Naive thymus-derived CD4-positive, alpha-beta T cell (primary cell): ENCODE measurements at places on chromosomes 12 and 14.

- no peak for DNase-seq
Observed at GRCh38 chr12:32120419-32120818, 13.8 kb downstream of the BICD1 start.

DNA sequence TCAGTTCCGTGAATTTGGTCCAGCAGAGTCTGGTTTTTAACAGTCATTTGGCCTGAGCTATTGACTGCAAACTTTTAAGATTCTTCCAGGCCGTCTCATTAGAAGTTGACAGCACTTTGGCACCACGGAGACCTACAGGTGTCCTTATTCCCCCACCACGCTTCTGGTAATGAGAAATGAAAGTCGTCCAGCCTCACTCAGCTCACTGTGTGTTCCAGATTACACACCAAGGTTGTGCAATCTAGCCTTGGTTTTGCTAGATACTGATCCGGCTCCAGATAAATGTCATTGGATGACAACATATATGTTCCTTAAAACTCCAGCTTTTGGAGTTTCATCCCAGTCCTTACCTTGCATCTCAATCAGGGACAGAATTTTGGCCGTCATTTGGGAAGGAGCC lies 210.4 kb downstream of the CHST11 start:
- DNase-seq = no peak

DNA sequence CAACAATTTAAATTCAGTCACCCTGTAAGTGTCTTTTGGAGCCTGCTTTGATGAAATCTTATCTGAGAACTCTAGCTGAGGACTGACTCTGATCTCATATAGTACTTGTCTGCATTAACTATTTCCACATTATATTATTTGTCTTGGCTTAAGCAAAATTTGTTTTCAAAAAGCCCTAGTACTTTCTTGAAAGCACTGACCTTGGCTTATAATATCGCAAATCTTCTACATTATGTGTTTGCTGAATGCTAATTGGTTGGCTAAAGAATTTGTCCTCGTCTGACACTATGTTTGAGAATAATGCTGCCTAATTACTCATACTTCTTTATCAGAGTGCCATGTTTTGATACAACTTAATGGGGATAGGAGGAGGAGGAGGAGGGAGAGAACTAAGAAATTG lies 46.9 kb upstream of the FLRT2 start:
- no peak for DNase-seq

DNA sequence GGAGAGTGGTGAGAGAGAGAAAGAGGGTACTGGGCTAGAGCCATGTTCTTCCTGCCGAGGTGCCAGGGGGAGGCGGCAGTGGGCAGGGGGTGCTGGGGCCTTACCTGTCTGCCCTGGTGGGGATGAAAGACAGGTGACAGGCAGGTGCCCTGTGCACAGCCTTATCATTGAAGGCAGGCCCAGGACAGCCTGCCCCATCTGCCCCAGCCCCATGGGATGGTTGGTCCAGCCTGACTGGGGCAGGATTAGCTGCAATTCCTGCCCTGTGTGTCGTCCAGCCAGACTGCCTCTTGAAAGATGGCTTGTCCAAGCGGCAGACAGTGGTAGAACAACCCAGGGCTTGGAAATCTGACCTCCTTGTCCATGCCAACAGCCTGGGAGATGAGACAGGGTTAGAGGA lies 67.2 kb downstream of the TSPAN11 start:
- no peak for DNase-seq

- no peak for DNase-seq
Observed at GRCh38 chr14:20516921-20517320, 11.6 kb downstream of the RNASE10 start.

- DNase-seq = no peak
Observed at GRCh38 chr12:109999983-110000505, 814 bp downstream of the ANKRD13A start.

GRCh38 chr14:104782086-104782807 lies 13.3 kb downstream of the AKT1 start:
- no peak for DNase-seq

DNA sequence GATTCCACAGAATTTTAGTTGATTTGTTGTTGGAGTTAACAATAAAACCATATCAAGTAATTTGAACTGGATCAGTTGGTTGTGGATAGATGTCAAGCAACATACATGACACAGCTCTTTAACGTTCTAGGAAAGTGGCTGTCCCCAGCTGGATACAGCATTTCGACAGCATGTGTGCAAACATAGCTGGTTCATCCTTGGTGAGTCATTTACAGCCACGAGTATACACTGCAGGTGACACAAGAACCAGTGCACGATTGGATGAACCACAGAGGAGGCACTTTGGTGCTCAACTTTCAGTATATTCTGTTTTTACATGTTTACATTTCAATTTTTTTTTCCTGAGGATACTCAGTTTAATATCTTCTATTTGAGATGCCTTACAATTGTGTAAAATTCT lies 242.4 kb downstream of the TMEM117 start:
- DNase-seq = no peak

DNA sequence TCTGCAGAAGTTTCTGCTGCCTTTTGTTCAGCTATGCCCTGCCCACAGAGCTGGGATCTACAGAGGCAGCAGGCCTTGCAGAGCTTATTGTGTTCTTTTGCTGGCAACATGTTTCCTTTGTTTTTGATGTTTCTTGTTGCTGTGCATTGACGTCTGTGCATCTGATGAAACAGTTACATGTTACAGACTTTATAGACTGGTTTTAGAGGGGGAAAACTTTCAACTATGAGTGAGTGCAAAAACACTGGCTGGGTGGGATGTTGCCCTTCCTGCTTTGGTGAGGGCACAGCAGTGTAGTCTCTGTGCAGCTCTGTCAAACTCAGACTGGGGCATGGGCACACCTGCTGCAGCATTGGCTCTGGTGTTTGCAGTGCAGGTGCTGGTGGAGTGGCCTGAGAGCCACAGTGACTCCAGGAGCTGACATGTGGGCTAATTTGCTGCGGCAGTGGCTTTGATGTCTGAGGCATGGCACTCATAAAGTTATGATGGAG lies 26.9 kb downstream of the CLEC6A start:
- DNase-seq = no peak

- no peak for DNase-seq
Observed at GRCh38 chr12:27577688-27578087, 53.7 kb downstream of the PPFIBP1 start.

DNA sequence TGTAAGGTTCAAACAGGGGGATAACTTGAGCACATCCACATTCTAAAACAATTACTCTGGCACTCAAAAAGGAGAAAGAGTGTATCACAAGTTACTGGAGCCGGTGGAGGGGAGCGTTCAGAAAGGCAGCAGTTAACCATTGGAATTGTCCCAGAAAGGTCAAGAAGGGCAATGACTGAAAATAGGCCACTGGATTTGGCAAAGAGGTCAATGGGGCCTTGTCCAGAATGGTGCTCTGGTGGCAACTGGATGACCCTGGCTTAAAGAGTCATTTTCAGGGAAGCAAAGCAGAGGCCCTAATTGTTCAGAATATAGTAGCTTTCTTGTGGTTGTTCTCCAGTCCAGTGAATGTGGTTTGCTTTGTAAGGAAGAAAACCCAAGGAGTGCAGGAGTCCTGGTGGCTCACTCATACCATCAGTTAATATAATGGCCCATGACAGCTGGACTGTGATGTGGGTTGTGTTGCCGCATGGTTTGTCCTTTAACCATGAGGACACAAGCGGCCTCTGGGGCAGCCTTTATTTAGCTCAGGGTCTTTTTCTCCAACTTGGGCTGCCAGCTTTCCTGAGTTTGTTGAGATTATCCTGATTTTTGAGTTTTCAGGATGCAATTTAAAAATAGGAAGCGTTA lies 142.8 kb upstream of the PELI2 start:
- DNase-seq = no peak

DNA sequence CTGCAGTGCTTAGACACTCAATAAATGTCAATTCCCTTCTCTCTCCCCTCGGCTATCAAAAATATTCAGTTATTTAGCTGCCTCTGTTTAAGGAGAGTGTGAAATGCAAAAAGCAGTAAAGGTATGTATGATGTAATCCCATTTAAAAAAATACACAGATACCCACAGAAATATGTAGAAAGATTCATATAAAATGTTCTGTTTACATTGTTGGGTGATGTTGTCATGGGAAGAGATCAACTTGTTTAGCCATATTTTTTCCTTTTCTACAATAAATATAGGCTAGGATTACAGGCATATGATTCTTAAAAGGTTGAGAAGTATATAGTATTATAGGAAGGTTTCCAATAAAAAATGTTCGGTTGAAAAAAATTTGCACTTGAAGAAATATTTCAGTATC lies 7.8 kb downstream of the PPP2R3C start:
- DNase-seq = no peak

GRCh38 chr12:52694151-52694550 lies 9.2 kb downstream of the KRT77 start:
- no peak for DNase-seq

GRCh38 chr14:58777541-58777979 lies 139.8 kb downstream of the DACT1 start:
- no peak for DNase-seq

DNA sequence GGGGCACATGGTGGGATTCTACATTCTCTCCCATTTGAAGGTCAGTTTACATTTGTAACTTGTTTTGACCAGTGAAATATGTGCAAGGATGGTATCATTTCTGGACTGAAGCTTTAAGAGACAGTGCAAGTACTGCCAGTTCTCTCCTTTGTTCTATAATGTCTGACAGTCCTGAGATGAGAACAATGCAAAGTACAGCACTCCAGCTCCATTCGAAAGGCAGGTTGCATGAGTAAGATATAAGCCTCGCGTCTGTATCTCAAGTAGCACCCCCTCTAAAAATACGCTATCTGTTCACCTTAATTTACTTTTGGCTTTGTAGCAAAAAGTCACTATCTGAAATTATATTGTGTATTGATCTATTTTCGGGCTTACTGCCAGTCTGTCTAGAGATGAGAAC lies 1122.2 kb upstream of the TMEM132C start:
- no peak for DNase-seq

DNA sequence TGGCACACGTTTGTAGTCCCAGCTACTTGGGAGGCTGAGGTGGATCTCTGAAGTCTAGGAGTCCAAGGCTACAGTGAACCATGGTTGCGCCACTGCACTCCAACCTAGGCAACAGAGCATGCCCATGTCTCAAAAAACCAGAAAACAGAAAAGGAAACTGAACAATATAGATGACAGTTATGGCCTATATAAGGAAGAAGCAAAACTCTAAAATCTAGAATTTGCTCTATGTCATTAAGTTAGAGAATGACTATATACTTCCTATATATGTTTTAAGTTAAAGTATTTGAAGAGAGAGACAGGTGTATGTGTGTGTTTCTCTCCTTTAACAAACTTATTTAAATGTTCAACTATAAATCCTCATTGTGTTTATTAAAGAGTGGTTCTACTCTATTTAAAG lies 65.8 kb downstream of the MNAT1 start:
- no peak for DNase-seq

DNA sequence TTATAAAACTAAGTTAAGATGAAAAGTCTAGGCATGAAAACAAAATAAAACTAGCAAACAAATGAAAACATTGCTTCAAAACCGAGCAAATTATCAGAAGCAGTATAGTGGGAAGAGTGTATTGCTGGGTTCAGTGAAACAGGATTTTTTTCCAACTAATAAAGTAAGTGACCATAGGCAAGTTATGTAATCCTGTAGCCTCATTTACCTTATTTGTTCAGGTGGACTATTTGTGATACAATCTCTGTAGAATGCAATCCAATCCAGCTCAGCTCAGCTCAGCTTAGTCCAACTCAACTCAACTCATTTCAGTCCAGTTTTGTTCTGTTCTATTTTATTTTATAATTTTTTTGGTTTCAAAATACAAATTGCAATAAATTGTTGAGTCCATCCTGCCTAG lies 276.7 kb upstream of the LRIG3 start:
- no peak for DNase-seq

DNA sequence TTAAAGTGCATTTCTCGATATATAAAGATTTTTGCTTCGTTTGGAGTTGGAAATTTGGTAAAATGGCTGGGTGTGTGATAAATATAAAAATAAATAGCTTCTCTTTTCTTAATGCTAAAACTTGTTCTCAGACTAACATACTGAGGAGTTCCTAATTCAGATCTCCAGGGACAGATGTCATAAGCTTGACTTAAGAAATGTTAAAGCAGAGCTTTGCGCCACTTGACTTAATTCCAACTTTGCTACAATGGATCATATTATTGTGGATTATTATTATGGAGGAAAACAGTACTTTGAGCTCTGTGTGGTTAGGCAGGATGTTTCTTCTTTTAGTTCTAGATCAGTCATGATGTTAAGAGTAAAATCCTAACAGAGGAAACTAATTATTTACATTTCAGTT lies 33.8 kb downstream of the GNG2 start:
- no peak for DNase-seq

DNA sequence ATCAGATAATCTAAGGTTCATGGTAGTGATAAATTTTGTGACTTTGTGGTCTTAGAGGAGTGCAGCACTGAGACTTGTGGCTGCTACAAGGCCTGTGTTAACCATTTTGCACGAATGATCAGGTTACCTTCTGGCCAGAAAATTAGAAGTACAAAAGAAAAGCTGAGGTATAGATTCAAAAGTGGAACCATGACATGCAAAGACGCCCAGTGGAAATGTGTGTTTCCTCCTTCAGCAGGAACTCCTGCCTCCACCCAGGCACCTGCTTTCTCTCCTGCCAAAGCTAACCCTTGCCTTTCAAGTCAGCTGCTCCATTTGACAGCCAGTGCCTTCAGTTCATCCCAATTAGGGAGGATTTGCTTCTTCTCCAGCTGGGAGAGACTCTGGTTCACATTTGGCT lies 10.1 kb downstream of the PDE6H start:
- DNase-seq = no peak

DNA sequence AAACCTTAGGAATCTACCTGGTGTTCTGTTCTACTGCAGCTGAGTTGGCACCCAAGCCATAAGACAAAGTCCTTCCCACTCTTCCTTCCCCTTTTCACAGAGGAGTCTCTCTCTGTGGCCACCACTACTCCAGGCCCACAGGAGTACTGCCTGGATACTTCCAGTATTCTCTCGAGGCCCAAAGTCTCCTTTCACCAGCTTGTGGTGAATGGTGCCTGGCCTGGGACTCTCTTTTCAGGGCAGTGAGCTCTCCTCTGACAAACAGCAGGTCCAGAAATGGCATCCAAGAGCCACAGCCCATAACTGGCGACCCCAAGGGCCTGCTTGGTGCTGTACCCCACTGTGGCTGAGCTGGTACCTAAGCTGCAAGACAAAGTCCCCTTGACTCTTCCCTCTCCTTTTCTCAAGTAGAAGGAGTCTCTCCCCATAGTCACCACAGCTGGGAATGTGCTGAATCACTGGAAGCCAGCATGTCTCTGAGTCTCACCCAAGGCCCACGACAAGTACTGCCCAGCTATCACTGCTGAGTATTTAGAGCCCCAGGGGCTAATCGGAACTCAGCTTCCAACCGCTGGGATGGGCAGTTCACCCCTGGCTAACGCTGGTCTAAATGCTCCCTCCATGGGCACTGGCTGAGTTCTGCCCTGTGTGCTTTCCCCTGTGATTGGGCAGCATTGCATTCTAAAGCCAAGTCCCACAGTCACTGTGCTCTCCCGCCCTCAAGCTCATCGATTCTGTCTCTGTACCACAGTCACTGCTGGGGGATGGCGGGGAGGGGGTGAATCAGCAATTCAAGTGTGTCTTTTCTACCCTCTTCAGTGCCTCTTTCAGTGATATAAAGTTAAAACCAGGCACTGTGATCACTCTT lies 6.1 kb downstream of the A2ML1 start:
- DNase-seq = no peak
